ENCODE measurements at places on chromosomes 12 and 14.

DNA sequence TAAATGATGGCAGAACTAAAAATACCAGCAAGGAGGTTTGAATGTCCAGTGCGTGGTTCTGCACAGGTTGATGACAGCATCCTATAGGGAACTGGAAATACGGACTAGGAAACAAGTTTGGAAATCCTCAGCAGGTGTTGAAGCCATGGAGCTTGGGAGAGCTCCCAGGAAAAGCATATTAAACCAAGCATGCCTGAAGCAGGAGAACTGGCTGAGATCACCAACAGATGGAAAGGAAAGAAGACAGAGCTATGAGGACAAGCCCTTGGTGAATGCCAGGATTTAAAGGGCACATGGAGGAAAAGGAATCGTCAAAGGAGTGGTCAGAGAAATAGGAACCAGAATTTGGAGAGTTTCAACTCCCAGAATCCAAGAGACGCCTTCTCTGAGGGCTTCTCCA is 21.2 kb upstream of the ELK3 start:
- DNase-seq, result no peak

- peak; percentile 31 for DNase-seq
Measured at GRCh38 chr14:61479746-61480502, 158.5 kb downstream of the PRKCH start.

- no peak for DNase-seq
Measured at GRCh38 chr14:69573205-69573830, 1.4 kb downstream of the CCDC177 start.

DNA sequence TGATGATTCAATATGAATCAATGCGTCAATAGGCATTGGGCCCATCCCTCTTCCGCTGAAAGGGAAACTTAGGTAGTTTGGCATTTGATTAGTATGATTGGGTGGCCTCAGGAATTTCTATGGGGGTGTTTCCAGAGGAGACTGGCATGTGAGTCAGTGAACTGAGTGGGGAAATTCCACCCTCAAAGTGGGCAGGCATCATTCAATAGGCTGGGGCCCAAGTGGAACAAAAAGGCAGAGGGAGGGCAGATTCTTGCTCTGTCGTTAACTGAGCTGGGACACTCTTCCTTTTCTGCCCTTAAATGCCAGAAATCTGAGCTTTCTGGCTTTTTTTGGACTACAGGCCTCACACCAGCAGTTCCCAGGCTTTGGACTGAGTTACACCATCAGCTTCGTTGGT is 373.5 kb downstream of the RPS29 start:
- no peak for DNase-seq

- no peak for DNase-seq
Measured at GRCh38 chr14:56107615-56108014, 10.6 kb upstream of the PELI2 start.

GRCh38 chr14:45893127-45893526 is 640.1 kb upstream of the MIS18BP1 start:
- DNase-seq, result no peak

Data from NCI-H146 (cell line).